Pancreas (tissue), 10 donors: ENCODE measurements at places on chromosomes 6 and 20. TPM values are rescaled to one million over a fixed set of nuclear protein-coding genes. Genes with fewer than 3 reads are reported as not detected.

- peak; percentile 87 for DNase-seq
Measured at GRCh38 chr20:362271-363254, 15.7 kb downstream of the NRSN2 start.

Gene GPR63
- 1.2 TPM for total RNA-seq

Gene WFDC12
- not detected for total RNA-seq

Gene GNAS-AS1
- 0.61 TPM for total RNA-seq

GRCh38 chr20:5668529-5668868 lies 81.7 kb upstream of the SHLD1 start:
- DNase-seq = no peak

DNA sequence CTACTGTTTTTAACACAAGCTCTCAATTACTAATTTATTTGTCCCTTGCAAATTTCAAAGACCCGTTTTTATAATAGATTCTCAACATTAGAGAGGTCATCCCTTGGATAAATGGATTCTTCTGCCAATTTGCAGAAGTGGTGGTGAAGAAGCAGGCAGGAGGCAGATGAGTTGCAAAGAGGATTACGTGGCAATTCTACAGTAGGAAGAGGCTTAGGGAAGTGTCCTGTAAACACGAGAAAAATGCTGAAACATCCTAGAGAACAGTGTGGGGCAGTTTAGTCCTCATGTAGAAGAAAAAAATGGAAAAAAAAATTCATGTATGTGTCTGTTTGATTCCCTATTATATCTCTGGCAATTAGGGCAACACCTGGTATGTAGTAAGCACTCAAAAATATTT lies 87.6 kb downstream of the BMP2 start:
- DNase-seq = no peak

- DNase-seq = peak; percentile 38
Measured at GRCh38 chr6:72760114-72760793, 138.4 kb downstream of the KCNQ5 start.

Gene SFT2D1
- total RNA-seq = 14.5 TPM

DNA sequence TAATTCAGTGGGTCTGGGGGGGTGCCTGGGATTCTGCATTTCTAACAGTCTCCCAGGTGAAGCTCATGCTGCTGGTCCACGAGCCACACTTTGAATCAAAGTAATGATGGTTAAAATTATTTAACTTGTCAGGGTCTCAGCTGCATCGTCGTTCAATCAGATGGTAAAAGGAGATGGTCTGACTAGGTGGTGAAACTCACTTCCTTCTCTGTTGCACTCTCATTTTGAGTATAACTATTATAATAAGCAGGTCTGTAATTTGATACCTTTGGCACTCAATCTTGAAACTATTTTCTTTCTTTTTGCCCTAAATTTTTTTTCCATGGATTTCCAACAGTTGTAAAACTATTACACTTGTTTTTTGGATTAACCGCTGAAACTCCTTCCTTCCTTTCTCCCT lies 292.5 kb downstream of the FARS2 start:
- no peak for DNase-seq

Gene VSTM2L
- 2.7 TPM for total RNA-seq

Gene TBXT
- total RNA-seq = not detected

DNA sequence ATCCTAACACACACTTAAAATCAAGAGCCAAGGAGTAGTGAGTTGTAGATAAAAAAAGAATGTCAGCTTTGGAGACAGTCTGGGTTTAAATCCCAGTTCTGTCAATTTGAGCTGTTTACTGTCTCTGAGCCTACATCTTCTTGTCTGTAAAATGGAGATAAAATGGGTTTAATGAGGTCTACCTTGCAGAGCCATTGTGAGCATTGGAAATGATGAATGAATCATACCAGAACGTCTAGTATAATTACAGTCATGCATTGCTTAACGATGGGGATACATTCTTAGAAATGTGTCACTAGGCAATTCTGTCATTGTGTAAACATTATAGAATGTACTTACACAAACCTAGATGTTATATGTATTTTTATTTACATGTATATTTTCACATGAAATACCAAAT lies 17.6 kb upstream of the SGK2 start:
- no peak for DNase-seq

DNA sequence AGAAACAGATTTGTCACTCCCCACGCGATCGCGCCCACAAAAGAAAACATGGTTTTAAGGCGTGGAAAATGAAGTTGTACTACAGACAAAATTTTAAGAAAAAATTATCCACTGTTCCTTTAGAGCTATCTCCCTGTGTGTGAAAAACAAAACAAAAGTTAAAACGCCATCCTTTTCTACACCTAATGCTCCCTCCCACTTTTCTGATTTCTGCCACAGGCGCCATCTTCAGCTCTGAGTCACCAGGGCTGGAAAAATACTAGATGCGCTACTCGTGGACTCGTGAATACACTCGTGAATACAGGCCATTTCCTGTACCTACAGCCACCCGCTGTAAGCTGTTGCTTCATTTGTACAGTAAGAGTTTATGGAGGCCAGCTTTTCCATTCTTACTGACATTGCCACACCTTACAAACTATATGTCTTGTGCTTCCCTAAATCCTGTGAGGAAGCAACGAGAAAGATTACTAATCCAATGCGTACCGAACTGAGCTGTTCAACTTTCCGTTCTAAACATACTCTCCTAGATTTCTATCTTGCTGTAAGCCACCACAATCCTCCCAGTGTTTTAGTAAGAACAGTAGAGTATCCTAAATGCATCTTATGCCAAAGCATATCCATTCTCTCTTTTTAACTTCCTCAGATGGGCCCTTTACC lies 773 bp upstream of the AHI1 start:
- peak; percentile 67 for DNase-seq

DNA sequence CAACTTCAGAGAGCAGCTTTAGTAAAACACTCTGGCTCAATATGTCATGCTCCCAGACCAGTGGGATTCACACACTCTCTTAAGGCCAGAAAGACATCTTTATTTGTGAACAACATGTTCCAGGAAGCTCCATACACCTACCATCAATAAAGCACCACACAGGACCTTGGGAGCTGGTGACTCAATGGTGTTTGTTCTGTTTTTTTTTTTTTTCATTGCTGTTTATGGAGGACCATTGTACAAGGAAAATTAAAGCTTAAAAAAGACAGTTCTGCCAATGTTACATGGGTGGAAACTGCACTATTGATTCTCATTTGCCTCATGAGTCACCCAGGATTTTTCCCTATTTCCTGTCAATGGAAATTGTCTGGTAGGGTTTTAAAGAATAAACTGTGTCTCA lies 36.3 kb upstream of the TENT5A start:
- no peak for DNase-seq

DNA sequence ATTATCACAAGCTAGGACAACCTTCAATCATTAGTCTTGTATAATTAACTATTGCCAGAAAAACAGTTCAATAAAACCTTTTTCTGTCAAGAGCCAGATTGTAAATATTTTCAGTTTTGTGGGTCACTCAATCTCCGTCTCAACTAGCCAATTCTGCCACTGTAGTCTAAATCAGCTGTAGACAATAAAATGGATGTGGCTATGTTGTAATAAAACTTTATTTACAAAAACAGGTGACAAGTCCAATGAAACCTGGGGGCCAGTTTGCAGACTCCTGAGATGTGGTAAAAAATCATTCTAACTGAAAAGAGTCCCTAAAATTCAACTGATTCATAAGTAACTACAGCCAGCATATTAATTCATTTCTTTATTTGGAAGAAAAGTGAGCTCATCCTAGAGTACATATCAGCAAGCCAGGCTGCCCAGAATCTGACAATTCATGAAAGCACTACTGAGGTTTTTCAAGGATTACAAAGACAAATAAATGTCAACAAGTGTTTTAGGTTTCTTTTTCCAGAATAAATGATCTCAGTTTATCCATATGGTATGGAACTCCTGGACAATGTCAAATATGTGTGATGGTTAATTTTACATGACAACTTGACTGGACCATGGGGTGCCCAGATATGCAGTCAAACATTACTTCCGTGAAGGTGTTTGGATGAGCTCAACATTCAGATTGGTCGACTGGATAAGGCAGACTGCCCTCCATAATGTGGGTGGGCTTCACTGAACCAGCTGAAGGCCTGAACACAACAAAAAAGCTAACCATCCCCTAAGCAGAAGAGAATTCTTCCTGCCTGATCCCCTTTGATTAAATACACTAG lies 15.3 kb downstream of the CEP85L start:
- no peak for DNase-seq

- DNase-seq = no peak
Measured at GRCh38 chr20:58993332-58994248, 12.5 kb downstream of the NELFCD start.

DNA sequence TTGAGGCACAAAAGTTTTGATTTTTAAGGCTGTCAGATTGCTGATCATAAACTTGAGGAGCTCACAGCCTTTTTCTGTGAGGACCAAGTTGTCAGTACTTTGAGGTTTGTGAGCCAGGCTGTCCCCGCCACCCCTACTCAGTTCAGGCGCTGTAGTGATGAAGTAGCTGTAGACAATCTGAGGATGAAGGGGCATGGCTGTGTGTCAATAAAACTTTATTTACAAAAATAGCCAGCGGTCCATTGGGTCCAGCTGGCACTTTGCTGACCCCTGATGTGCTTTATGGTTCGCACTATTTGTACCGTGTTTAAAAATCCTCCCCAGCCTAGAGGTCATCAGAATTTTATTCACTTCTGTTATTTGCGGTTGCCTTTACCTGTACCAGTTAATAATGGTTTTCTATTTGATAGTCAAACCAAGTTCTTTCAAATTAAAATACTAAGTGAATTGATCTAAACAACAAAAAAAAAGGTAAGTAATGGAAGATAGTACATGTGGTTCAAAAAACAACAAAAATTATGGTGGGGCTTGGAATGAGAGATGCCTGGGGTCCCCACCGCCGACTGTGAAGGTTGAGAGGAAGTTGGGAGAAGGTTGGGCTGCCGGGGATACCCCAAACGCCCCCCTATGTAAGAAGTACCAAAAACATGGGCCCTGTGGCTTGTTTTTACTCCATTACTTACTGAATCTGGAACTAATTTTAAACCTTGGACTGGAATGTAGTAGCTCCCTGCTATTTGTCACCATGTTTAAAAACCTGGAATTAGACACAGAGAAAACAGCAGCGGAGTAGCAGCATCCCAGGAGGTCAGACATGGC lies 123.6 kb downstream of the SYCP2 start:
- no peak for DNase-seq

DNA sequence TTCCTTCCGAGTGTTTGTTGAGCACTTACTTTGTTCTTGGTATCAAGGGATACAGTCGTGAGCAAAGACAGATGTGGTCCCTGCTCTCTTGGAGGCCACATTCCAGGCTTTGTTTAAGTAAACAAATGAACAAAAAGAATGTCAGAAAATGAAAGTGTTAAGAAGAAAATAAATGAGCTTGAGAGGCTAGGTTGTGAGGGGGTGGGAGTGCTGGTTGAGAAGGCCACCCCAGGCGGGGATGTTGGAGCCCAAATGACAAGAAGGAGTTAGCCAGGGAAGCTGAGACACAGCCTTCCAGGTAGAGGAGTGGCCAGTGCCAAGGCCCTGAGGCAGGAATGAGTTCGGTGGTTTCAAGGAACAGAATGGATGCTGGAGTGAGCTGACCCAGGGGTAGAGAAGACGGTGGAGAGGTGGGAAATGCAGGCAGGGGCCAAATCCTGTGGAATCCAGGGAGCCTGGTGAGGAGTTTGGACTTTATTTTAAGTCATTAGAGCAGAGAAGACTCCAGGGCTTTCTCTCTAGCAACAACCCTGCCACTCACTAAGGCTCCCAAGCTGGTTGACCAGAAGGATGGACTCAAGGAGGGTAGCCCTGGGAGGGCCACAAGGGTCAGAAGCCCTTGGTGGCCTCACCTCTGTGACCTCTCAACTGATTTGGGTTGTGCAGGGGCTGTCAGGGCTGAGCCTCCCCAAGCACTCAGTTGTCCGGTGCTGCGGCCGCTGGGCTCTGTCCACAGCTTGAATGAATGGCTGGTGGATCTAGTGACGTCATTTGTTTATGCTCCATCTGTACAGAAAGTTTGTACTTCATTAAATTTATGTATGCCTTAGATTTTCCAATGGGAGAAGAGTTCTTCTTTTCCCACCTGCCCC lies 66.0 kb upstream of the STX16 start:
- no peak for DNase-seq

GRCh38 chr6:101878554-101879276 lies 485.2 kb downstream of the GRIK2 start:
- no peak for DNase-seq

DNA sequence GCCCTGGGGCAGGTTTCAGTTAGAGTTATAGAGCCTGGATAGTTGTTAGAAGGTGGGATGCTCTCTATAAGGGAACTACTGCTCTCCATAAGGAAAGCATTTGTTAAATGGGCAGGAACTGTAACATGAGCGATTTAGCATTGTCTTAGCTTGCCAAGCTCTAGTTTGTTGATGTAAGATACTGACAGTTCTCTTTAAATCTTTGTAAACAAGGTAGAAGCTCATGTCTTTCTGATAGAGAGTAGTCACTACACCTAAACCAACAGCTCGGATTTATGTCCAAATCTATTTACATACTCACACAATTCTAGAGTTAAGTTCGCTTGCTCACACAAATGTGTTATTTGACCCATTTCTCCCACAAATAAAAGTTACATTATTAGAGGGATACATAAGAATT lies 87.3 kb downstream of the PLCB1 start:
- DNase-seq = no peak

Gene ROS1
- total RNA-seq = 0.05 TPM

DNA sequence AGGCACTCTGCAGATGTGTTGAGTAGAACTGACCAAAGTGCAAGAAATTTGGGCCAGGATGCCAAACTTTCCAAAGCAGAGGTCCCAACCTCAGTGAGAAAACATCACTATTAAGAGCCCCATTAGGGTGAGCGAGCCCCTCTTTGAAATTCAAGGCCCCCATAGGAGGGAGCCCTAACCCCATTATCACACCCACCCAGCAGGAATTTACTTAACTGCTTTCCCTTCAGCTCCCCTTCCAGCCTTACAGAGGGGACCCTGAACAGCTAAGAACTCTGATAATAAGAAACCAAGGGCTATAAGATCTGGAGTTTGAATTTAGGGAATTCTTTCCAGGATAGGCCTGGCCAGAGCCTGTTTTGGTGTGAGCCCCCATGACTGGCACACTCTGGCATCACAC lies 130.6 kb downstream of the NFATC2 start:
- no peak for DNase-seq

DNA sequence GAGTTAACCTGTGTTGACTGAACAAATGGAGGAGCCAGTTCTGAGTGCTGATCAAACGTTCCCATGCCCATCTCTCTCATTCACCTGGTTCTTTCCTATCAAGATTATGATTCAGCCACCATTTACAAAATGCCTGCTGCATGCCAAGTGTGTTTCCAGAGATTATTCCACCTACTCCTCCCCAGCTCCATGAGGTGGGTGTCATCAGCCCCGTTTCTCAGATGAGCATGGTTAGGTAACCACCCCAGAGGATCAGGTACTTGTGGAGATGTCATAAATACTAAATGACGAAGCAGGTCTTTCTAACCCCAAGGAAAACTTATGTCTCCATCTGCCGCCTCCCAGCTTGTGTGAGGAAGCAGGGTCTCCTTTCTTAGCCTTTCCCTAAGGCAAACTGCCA lies 2.1 kb downstream of the BANF2 start:
- DNase-seq = no peak

Gene ITCH
- total RNA-seq = 25.7 TPM

DNA sequence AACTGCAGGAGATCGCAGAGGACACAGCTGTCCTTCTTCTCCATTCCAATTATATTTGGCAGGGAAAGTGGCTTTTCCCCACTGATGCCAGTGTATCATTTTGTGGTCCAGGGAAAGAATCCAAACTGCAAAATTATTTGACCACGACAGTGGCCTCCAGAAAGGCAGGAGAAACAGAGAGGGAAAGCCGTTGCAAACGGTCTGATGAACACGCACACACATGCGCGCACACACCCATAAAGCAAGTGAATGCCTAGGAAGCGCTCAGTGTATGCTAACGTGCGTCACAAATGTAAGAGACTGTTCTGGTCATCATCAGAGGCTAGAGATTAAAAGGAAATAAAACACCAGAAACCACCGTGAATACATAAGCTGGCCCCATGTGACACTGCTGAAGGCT lies 54.0 kb downstream of the NPEPL1 start:
- DNase-seq = no peak
